Left cardiac atrium (tissue), 4 donors: ENCODE measurements at places on chromosomes 2 and 18. TPM values are rescaled to one million over a fixed set of nuclear protein-coding genes. Genes with fewer than 3 reads are reported as not detected.

Gene MPP4
- total RNA-seq: 0.10 TPM

Gene RAPGEF4
- total RNA-seq: 10.9 TPM

Gene LYG2
- total RNA-seq: not detected

DNA sequence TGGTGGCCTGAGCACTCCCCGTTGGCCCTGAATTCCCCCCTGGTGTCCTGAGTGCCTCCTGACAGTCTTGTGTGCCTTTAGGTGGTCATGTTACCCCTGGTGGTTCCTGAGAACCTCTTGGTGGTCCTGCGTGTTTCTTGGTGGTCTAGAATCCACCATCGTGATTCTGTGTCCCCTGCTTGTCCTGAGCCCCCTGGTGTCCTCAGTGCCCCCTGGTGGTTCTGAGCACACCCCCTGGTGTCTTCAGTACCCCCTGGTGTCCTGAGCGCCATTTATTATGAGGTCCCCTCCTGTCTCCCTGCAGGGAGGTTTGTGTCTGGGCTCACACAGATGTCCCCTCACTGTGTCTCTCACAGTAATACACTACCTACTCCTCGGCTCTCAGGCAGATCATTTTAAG lies 61.3 kb upstream of the MAL start:
- no peak for DNase-seq

- DNase-seq: no peak
These were observed 13.4 kb downstream of the ATP8B1 start for GRCh38 chr18:57789759-57790158.

DNA sequence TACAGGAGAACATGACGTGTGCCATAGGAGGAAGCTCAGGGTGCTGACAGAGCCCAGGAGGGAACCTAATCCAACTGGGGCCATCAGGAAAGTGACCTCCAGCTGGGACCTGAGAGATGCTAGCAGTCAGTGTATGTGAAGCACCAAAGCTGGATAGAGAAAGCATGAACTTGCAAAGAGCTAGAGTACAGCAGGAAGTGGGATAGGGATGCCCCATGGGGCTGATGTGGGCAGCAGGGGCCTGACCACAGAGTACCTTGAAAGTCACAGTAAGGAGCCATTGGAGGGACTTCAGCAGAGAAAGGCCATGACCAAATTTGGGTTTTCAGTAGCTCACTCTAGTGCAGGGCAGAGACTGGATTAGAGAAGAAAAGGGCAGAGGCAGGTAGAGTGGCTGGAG lies 91.6 kb upstream of the TTC39C start:
- DNase-seq: no peak
